ENCODE measurements at places on chromosomes 13 and 19. TPM values are rescaled to one million over a fixed set of nuclear protein-coding genes. Genes with fewer than 3 reads are reported as not detected.

- DNase-seq = no peak
Observed at GRCh38 chr19:13053238-13053637, 49.4 kb downstream of the LYL1 start.

DNA sequence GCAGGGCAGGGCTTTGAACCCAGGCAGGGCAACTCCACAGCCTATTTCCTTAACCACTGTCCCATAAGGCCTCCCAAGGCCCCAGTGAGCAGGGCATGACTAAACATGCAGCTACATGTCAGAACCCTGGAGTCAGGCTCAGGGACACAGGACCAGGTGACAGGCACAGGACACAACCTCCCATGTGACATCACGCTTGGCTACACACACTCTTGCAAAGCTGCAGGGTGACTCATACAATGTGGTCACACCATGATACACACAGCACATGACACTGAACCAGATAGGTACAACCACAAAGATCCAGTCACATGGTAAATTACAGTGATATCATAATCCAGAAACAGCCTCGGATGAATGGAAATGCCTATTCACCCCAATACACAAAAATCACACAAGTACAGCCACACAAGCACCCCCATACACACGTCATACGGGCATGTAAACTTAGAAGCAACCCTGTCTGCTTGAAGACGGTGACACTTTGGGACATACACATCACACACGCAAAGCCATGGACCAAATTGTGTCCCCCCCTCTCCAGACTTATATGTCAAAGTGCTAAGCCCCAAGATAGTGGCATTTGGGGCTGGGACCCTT, 14.5 kb downstream of the KLK4 start:
- DNase-seq = peak; percentile 42

DNA sequence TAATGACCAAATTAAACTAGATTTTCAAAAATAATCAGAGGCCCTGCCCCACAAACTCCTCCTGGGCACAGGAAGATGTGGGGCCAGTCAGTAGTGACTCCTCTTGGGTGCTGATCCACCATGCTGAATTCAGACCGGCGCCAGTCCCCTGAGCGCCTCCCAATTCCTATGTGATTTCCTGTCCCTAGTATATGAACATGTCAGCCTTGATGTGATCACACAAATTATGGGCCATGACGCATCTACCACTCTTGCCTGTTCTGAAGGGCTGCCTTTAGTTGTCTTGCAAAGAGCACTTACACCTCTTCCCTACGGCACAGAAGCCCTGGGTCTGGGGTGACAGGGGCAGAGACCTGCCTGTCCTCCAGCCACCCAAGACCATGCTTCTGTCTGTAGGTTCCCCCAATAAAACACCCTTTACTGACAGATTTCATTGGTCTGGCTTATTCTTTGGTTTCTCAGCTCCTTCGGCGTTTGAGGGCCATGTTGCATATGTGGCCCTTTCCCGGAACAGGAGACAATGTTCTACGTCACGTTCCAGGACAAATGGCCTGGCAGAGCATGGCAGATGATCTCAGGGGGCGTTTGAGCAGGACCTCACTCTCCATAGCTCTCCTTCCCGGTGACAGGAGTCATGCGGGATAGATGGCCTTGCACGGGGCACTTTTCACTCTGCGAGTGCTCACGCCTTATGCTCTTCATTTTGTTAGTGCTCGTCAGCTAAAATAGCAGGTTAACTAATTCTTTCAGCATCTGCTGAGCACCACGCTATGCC, 5.6 kb upstream of the ATP11A start:
- DNase-seq = no peak

GRCh38 chr19:36140304-36141038, 605 bp downstream of the CAPNS1 start:
- DNase-seq = peak; percentile 71

- no peak for DNase-seq
Observed at GRCh38 chr19:3801412-3802096, 15.4 kb upstream of the MATK start.

GRCh38 chr13:85278851-85279250, 520.4 kb downstream of the SLITRK6 start:
- DNase-seq = no peak

- DNase-seq = no peak
Observed at GRCh38 chr13:84954636-84955035, 844.6 kb downstream of the SLITRK6 start.

DNA sequence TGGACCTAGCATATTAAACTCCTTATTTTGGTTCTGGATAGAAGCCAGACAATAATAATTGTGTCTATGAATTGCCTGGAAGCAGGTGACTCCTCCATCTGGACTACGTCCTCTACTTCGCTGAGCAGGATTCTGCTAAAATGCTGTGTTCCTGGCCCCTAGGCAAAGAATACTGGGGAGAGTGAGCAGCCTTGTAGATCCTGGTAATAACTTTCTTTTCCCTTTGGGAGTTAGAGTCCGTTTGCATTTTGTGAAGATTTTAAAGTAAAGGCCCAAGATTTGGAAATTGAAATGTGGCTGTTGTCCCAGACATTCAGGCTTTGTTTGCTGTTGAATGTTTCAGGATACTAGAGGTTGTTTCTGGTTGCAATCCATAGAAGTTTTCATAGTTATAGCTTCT, 511.9 kb upstream of the KLF12 start:
- no peak for DNase-seq

GRCh38 chr13:47413112-47413511, 516.3 kb upstream of the HTR2A start:
- DNase-seq = no peak

- DNase-seq = no peak
Observed at GRCh38 chr13:79939689-79940088, 401.2 kb downstream of the SPRY2 start.

GRCh38 chr19:41031916-41032315, 40.8 kb downstream of the CYP2B6 start:
- DNase-seq = peak; percentile 24

- no peak for DNase-seq
Observed at GRCh38 chr13:35514801-35515502, 38.5 kb upstream of the MAB21L1 start.

DNA sequence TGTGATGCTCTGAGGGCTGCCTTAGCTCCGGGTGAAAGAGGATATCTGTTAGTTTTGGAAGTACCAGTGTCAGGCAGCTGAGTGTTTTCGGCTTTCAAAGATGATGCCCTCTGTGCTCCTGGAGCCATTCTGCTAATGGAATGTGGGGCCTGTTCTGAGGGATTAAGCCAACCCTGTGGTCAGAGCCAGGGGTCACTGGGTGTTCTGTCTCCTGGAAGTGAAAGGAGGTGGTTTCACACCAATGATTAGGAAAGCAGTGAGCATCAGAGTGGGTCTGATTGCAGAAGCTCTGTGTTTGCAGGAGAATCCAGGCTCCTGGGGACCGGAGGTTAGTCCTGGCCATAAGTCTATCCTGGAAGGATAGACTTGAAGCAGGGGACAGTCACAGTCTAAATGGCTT, 94.6 kb downstream of the UQCRFS1 start:
- DNase-seq = no peak

- peak; percentile 19 for DNase-seq
Observed at GRCh38 chr13:101115762-101116171, 300.5 kb downstream of the NALCN start.

GRCh38 chr19:50654882-50655281, 5.6 kb downstream of the C19orf81 start:
- DNase-seq = peak; percentile 52

- DNase-seq = peak; percentile 62
Observed at GRCh38 chr13:40503966-40504591, 162.4 kb downstream of the FOXO1 start.

DNA sequence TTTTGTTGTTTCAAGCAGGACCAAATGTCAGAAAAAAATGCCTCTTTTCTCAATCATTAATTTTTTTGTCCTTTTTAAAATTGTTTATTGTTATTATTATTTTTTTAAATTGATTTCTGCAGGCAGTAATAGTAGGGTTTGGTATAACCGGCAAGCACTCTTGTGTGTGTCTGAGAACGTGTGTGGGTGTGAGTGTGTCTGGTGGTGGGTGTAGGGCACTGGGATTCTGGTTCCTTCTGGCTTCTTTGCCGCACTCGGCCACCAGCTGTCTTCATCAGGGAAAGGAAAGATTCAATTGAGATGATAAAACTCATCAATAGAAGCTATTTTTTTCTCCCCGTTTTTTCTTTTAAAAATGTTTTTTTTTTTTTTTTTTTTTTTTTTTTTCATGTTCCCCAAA, 56.4 kb downstream of the IER2 start:
- DNase-seq = no peak

DNA sequence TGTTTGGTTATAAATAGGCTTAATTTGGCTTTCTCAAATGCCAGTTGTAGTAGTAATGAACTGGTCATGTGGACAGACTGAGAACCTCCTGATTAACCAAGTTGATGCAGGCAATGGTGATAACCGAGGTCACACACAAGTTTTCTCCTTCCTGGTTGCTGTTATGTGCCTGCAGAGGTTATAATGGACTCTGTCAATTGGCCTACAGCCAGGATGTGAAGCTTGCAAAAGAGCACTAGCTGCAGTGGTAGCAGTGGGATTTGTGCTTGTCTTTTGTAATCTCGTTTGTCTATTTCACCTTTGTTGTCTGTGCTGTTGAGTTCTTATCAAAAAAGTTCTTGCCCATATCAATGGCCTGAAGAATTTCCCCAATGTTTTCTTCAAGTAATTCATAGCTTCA, 20.6 kb downstream of the OR10H3 start:
- DNase-seq = no peak

GRCh38 chr19:15447057-15447456, 2.7 kb downstream of the WIZ start:
- DNase-seq = no peak

GRCh38 chr19:41705393-41706174, 2.8 kb upstream of the CEACAM5 start:
- DNase-seq = peak; percentile 24

DNA sequence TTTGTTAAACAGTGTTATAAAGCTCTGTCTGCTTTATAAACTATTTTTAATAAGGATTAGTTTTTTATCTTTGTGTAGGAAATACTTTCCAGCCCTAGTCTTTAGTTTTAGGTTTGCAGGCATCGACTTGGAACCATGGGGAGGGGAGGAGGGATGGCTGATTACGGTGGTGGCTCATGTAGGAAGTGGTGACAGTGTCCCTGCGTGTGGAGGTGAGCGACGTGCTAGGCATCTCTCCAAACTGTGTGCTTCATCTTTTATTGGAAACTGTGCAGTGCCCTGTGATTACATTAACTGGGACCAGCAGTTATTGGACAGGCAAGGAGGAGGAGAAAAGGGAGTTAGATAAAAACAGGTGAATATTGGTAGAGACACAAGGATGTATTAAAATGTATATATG, 203.8 kb downstream of the ATP8A2 start:
- no peak for DNase-seq

DNA sequence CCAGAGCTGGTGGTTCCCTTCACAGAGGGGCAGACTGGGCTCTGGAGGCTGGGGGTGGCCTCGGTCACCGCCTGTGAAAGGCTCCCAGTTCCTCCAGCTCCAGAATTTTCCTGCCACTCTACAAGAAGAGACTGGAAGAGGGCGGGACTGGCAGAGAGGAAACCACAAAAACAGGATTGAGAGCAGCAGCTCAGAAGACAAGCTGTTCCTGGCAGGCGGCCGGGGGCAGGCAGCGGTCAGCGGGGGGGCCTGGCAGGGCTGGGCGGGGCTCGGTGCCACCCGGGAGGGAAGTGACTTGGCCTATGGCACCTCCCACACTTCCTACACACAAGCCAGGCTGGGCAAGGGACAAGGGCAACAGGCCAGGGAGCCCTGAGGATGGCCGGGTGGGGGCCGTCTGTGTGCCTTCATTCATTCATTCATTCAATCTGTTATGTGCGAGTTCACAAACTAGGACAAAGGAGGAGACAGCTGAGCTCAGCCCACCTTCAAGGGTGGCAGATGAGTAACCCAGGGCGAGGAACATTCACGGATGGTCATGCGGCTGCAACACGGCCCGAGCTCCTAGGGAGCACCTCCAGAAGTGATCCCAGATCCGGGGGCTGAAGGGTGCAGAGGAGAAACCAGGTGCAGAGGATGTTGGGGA, 16.9 kb upstream of the BTBD2 start:
- DNase-seq = peak; percentile 78

DNA sequence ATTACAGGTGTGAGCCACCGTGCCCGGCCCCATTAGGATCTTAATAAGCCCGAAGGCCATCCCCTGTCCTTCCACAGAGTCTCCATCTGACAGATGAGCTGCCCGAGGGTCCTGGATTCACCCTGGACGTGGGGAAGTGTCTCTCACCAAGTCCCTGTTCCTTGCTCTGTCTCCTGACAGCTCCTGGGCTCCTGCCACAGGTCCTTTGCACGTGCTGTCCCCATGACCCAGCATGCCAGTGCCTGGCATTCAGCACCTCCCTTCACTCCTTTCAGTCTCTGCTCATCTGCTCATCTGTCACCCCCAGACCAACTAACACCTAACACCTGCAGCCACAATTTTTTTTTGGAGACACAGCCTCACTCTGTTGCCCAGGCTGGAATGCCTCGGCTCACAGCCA, 14.5 kb downstream of the CERS1 start:
- no peak for DNase-seq

- DNase-seq = no peak
Observed at GRCh38 chr19:56838909-56839651, 1.4 kb downstream of the PEG3 start.

DNA sequence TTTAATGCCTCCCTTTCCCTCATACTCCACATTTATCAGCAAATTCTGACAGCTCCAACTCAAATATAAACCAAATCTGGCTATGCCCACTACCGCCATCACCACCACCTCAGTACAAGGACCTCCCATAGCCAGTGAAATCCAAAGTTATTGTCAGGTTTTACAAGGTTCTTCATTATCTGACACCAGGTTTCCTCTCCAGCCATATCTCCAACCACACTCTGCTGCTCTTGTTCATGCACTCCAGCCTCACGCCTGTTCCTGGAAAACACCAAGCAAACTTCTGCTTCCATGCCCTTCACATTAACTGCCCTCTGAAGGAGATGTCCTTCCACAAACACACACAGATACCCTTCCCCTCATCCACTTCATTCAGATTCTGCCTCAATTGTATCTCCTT, 102.2 kb upstream of the MIR17HG start:
- no peak for DNase-seq

DNA sequence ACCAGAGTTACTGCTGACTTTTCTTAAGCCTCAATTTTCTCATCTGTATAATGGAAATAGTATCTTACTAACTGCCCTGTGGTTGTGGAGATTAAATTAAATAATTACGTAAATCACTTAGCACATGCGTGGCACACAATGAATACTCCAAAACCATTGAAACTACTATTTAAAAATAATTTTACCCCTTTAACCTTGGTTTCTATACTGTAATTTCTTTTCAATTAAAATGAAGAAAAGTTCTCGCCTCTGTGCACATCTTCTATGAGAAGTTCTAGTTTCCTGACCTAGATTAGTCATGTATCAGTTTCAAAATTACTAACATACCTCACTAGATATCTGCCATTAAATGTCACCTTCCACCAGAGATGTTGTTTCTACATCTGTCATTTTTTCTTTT, 5.7 kb downstream of the SLITRK1 start:
- DNase-seq = no peak

MYPOP gene
- 2.4 TPM for total RNA-seq

ZNF208 gene
- not detected for total RNA-seq

MEIOSIN gene
- total RNA-seq = not detected

LILRB2 gene
- total RNA-seq = not detected

HSD17B14 gene
- total RNA-seq = 67.6 TPM

APOE gene
- total RNA-seq = 3,946 TPM

KIR3DL2 gene
- not detected for total RNA-seq

CD209 gene
- total RNA-seq = not detected

RETN gene
- not detected for total RNA-seq

BRME1 gene
- total RNA-seq = 14.4 TPM

FSTL3 gene
- 131 TPM for total RNA-seq

GADD45B gene
- 129 TPM for total RNA-seq

ZNF99 gene
- total RNA-seq = not detected

APBA3 gene
- 20.7 TPM for total RNA-seq

All from hepatocyte (in vitro differentiated cells).